Progenitor cell of endocrine pancreas (in vitro differentiated cells): ENCODE measurements at places on chromosomes 1 and 21. TPM values are rescaled to one million over a fixed set of nuclear protein-coding genes. Genes with fewer than 3 reads are reported as not detected.
A peak's percentile ranks its signal among the peaks of the same experiment; 100 is the strongest.

DNA sequence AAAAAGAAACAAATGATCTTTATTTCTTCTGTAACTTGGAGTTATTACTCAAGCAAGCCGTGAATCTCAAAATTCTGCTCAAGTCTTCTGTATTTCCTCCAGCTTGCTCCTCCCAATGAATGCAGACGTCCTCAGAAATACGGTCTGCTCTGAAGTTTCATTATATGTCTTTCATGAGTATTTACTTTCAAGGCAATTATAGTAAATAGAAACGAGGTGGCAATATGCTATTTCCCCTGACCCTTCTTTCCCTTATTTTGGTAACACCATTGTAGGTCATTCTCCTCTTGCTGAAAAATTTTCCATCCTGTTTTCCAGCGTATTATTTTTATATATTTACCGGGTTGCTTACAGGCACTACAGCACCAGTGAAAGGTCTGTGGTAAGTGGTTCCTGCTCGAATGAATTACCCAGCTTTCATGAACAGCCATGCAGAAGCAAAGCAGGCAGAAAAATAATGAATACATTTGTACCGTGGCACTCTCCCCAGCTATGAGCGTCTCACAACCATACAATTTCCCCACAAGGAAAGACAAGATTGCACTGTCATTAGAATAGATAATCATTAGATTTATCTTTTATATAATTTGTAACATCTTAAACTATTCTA, 350.9 kb upstream of the PKN2 start:
- no peak for DNase-seq

Gene KCNN3
- total RNA-seq, result 0.36 and 0.86 TPM in 2 replicates

Gene GLIS1
- not detected in 2 replicates for total RNA-seq

DNA sequence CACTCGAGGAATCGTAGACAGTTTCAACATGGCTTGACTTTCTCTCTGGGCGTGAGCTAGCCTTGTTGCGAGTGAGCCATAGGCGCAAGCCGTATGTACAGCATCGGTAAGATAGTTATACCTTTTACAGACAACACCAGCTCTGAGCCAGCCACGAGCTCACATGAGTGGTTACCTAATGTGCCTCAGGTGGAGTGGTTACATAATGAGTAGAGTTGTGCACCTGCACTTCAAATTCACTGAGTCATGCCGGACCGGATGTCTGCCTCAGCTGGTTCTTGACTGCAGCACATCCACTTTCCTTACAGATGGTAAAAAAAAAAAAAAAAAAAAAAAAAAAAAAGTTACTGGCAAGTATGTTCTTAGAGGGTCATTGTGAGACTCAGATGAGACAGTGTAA, 360.4 kb upstream of the NR5A2 start:
- DNase-seq, result no peak

Gene CLCC1
- total RNA-seq, result 33.2 and 35.2 TPM in 2 replicates

Gene ACKR1
- 0.57 and 0.67 TPM in 2 replicates for total RNA-seq

- no peak for DNase-seq
Observed at GRCh38 chr1:205700865-205701401, 20.6 kb upstream of the SLC45A3 start.

- DNase-seq, result no peak
Observed at GRCh38 chr1:18673976-18674375, 43.3 kb downstream of the PAX7 start.

DNA sequence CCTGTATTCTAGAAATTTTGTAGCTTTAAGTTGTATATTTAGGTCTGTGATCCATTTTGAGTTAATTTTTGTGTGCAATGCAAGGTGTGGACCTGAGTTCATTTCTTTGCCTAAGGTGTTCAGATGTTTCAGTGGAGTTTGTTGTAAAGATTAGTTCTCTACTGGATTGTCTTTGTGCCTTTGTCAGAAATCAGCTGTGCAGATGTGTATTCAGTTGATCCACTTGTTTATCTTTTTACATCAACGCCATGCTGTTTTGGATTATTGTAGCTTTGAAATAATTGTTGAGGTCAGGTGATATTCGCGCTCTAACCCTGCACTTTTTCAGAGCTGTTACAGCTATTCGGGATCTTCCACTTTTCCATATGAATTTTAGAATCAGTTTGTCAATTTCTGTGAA, 32.8 kb downstream of the SKI start:
- no peak for DNase-seq

GRCh38 chr1:907611-908451, 15.9 kb upstream of the SAMD11 start:
- DNase-seq, result peak; percentile 6

GRCh38 chr21:21712748-21713520, 714.7 kb downstream of the NCAM2 start:
- no peak for DNase-seq

GRCh38 chr1:32500387-32501209, 35.7 kb downstream of the ZBTB8B start:
- DNase-seq, result peak; percentile 43

DNA sequence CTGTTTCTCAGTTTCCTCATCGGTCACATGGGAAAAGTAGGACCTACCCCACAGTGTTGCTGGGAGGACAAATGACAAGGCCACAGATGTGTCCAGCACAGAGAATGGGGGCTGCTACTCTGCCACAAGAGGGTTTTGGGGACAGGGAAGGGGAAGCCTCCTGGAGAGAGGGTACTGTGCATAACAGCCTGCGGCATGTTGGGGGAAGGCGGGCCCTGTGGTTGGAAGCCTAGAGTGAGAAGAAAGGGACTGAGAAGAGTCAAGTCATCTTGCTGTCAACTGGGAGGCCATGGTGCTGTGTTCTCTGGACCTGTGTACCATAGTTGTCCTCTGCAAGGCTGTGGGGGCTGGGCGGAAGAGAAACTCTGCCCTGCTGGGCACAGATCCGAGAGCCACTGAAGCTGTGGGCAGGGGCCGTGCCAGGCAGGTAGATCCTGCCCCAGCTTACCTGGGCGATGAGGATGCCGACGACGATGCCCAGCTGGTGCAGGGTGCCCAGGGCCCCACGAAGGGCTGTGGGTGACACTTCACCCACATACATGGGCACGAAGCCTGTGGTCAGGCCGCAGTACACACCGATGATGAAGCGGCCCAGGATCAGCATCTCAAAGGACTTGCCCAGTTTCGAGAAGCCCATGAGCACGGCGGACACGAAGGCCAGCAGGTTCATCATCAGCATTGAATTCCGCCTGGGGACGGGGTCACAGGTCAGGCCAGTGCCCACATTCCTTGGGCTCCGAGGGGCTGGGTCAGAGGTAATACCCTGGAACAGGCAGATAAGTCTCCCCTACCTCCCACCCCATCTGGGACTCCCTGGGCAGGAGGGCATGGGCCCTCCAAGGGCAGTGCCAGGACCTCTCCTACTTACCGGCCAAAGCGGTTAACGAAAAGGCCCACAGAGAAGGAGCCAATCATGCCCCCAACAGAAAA, 28.2 kb downstream of the SLC2A1 start:
- no peak for DNase-seq

Gene CD164L2
- not detected in 2 replicates for total RNA-seq

Gene S100A16
- 46.8 and 50.2 TPM in 2 replicates for total RNA-seq

GRCh38 chr1:218079820-218080219, 205.3 kb upstream of the RRP15 start:
- DNase-seq, result no peak

- DNase-seq, result no peak
Observed at GRCh38 chr1:48182439-48182838, 40.1 kb upstream of the SLC5A9 start.

- DNase-seq, result no peak
Observed at GRCh38 chr1:20974951-20975350, 187.8 kb upstream of the HP1BP3 start.

GRCh38 chr21:37704751-37705150, 211.5 kb downstream of the KCNJ6 start:
- DNase-seq, result no peak

- DNase-seq, result no peak
Observed at GRCh38 chr1:208036106-208036808, 125.3 kb upstream of the CD34 start.

GRCh38 chr1:74641876-74642275, 31.7 kb downstream of the ERICH3 start:
- no peak for DNase-seq

- no peak for DNase-seq
Observed at GRCh38 chr1:221100611-221101010, 221.4 kb downstream of the HLX start.

Gene KRTAP26-1
- not detected in 2 replicates for total RNA-seq

Gene TRIM17
- total RNA-seq, result 20.5 and 20.8 TPM in 2 replicates

GRCh38 chr1:216531263-216532239, 108.3 kb upstream of the USH2A start:
- no peak for DNase-seq

DNA sequence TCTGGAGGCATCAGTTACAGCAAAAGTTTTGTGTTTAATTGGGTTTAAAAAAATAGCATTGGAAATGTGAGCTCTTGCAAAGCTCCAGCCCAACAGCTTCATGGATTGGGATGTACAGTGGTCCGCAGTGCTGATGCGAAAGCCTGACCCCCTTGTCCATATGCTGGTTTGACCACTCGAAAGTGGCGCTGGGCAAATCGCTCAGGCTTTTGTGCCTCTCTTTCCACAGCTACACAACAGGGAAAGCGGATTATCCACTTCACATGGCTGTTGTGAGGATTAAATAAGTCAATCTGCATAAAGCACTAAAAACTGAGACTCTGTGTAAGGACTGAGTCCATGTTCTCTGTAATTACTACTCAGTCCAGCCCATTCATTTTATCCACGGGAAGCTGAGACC, 57.2 kb downstream of the HUNK start:
- no peak for DNase-seq

- DNase-seq, result no peak
Observed at GRCh38 chr1:29043274-29043965, 80.3 kb downstream of the TMEM200B start.

DNA sequence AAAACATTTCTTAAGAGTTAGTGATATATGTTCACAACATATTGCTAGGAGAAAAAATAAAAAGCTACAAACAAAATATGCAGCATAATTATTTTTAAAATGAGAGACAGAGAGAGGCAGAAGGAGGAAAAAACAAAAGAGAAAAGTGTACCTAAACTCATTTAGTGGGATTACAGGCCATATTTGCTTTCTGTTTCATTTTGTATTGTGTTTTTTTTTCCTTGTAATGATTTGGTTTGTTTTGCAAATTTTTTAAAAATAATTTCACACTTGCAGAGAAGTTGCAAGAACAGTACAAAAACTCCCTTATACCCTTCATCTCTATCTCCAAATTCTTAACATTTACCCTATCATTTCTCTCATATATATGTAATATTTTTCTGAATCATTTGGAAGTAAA, 65.0 kb downstream of the LBR start:
- no peak for DNase-seq

Gene TTC4
- total RNA-seq, result 22.6 and 24.0 TPM in 2 replicates

DNA sequence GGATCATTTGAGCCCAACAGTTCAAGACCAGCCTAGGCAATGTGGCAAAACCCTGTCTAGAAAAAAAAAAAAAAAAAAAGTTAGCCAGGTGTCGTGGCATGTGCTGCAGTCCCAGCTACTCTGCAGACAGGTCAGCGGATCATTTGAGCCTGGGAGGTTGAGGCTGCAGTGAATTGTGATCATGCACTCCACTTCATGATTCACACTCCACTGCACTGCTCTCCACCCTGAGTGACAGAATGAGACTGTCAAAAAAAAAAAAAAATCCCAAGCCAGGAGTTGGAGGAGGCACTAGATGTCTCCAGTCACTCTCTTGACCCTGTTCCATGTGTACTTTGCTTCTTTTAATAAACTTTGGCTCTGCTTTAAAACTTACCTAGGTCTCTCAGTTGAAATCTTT, 51.0 kb upstream of the OLFM3 start:
- no peak for DNase-seq

Gene C2CD4D
- 1.00 and 1.3 TPM in 2 replicates for total RNA-seq

Gene KCNJ9
- total RNA-seq, result not detected in 2 replicates

DNA sequence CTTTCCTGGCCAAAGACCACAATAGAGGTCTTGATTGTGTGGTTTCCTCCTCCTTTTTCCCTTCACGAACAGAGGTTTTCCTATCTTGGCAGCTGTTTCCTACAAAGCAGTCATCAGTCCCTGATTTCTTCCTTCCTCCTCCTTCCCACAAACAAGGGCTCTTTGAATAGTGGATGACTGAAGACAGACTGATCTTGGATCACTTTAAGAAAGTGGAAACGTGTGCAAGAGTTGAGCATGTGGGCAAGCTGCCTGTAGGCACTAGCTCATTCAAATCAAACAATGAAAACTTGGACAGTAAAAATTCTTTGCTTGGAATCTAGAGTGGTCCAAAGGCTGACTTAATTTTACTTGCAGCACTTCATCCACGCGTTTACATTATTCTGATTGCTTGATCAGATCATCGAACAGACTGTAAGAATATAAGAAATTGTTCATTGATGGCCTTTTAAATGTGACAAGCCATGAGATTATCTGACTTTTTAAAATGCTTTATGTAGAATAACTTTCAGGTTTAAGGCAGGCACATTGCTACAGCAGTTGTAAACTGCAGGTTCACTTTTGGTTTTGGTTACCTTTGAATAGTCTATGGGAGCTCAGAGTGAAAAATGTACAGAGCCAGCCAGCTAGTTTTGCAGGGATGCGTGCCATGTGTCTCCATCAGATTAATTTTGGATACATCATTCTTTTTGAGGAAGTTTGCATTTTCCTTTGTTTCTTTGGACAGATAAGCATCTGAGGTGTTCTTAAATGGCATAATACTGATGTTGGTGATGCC, 34.4 kb downstream of the ADGRL2 start:
- no peak for DNase-seq

DNA sequence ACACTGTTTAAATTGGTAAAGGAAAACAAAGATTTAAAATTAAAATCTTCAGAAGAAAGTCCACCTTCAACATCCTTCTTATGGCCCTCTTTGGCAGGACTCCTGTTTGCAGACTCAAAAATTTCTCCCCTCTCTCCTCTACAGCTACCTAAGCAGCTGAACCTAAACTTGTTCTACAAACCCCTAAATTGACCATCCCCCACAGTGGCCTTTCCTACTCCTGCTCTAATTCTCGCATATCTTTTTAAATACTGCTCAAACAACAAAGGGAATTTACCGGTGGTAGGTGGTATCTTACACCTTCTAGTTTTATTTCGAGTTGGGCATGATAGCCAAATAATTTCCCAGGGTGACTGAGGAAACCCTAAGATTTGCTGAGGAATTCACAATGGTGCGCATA, 53.5 kb upstream of the PDC start:
- DNase-seq, result no peak

GRCh38 chr21:26405735-26406361, 167.2 kb downstream of the CYYR1 start:
- DNase-seq, result no peak

Gene GGPS1
- 43.3 and 50.6 TPM in 2 replicates for total RNA-seq

GRCh38 chr1:224898937-224899336, 30.5 kb upstream of the DNAH14 start:
- no peak for DNase-seq

DNA sequence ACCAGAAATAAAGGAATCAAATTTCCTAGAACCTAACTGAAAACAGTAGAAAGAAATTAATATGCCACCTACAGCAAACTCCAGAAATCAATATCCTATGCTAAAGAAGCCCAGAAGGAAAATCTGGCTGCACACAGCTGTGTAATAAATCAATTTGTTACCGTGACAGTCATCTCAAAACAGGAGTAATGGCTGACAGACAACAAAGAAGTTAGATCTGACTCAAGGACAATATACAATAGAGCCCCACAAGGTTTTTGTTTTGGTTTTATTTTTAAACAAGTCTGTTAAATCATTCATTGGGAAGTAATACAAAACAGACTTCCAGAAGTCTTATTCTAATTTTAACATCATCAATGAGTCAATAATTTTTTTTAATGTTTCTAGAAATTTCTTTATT, 168.4 kb downstream of the RERE start:
- no peak for DNase-seq
